G401 (cell line): ENCODE measurements at places on chromosomes 11 and 22.

- no peak for DNase-seq
Observed at GRCh38 chr22:49191506-49191980, 636.1 kb downstream of the BRD1 start.

DNA sequence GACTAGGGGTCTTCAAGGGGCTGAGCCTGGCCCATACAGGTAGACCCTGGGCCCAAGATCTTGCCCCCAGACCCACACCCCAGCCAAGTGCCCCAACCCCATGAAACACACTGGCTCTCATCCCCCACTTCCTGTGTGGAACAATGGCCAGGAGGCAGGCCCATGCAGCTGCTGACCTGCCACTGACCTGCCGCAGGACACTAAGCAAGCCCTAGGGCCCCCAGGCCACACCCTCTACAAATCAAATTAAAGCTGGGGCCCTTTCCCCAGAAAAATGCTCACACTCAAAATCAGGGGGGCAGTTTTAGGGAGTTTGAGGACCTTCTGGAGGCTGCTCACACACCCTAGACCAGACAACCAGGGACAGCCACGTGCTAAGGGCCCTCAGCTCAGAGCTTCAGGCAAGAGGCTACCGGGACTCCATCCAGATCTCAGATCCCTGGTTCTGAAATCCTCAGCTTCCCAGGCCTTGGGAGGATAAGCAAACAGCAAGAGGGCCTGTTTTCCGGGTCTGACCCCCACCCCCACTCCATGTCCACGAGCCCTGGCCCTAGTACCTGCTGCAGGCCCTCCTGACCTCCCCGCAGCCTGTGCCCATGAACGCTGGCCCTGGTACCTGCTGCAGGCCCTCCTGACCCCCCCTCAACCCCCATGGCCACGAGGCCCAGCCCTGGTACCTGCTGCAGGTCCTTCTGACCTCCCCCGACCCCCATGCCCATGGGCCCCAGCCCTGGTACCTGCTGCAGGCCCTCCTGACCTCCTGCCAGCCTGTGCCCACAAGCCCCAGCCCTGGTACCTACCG lies 10.0 kb downstream of the CARD10 start:
- no peak for DNase-seq

GRCh38 chr11:40276960-40277359 lies 1182.5 kb downstream of the LRRC4C start:
- DNase-seq, result no peak

- DNase-seq, result no peak
Observed at GRCh38 chr11:119359365-119360214, 13.1 kb upstream of the MFRP start.
